NCI-H1930 (cell line): ENCODE measurements at places on chromosomes 7 and 10.

GRCh38 chr7:82851121-82851520 lies 311.6 kb downstream of the PCLO start:
- DNase-seq = no peak

DNA sequence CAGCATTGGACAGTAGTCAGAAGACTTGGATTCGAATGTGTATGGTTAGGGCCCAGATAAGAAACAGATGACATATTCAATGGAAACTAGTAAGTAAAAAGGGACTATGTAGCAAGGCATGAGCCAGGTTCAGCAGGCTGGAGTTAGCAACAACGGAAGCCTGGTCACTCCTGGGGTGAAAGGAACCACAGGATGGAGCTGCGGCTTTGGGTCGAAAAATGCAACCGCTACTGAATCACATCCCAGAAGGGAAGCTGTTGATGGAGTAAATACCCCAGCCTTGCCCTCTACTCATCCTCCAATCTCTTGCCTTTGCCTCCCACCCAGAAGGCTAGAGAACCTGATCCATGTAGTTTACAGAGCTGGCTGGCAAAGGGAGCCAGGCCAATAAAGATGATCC lies 37.5 kb upstream of the EGR2 start:
- no peak for DNase-seq

GRCh38 chr10:969473-970150 lies 18.6 kb upstream of the GTPBP4 start:
- no peak for DNase-seq

GRCh38 chr7:143046426-143046851 lies 5.7 kb upstream of the OR6V1 start:
- no peak for DNase-seq

- no peak for DNase-seq
These were observed 27.6 kb downstream of the ABCC2 start for GRCh38 chr10:99809931-99810615.

GRCh38 chr10:24340883-24341282 lies 131.9 kb downstream of the KIAA1217 start:
- no peak for DNase-seq

DNA sequence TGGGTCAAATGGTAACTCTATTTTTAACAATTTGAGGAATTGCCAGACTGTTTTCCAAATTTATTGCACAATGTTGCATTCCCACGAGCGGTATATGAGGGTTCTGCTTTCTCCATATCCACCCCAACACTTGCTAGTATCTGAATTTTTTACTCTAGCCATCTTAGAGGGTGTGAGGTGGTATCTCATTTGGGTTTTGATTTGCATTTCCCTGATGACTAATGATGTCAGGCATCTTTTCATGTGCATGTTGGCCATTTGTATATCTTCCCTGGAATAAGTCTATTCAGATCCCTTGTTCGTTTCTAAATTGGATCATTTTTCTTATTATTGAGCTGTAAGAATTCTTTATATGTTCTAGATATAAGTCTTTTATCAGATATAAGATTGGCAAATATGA lies 97.7 kb downstream of the TPK1 start:
- no peak for DNase-seq

GRCh38 chr7:36878288-36878687 lies 154.0 kb upstream of the AOAH start:
- no peak for DNase-seq

GRCh38 chr10:12790270-12790669 lies 211.2 kb downstream of the CCDC3 start:
- no peak for DNase-seq

- DNase-seq = no peak
These were observed 377.6 kb downstream of the PHTF2 start for GRCh38 chr7:78176171-78176570.

- DNase-seq = no peak
These were observed 53.7 kb upstream of the MTPN start for GRCh38 chr7:136030867-136031318.

GRCh38 chr10:77197544-77197943 lies 440.1 kb downstream of the KCNMA1 start:
- DNase-seq = no peak

GRCh38 chr7:90713628-90714027 lies 117.5 kb downstream of the CDK14 start:
- no peak for DNase-seq

DNA sequence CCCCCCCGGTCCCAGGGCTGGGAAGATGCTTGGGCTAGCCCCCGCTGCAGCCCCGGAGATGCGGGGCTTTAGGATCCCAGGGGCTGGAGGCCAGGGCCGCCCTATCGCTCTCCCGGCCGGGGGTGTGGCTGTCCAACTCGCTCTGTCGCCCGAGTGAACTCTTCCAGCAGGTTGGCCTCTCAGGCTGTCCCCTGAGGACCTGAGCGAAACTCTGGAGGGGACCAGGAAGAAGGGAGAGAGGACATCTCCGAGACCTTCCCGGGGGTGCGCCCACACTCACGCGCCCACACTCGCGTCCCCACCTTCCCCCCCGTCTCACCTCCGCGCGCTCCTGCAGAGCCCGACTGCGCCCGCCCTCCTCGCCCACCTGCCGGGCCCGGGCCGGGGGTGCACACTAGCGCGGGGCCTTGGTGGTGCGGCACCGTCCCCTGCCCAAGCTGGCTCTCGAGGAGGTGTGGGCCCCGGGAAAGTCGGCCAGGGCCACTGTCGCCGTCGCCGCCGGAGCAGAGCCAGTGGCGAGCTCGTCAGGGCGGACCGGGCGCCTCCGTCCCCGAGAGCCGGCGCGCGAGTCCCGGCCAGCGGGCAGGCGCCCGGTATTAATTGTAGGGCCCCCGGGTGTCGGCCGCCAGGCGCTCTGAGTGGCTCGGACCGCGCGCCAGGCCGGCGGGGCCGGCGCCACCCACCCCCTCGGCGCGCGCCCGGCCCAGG lies 101.7 kb upstream of the SVIL start:
- no peak for DNase-seq

DNA sequence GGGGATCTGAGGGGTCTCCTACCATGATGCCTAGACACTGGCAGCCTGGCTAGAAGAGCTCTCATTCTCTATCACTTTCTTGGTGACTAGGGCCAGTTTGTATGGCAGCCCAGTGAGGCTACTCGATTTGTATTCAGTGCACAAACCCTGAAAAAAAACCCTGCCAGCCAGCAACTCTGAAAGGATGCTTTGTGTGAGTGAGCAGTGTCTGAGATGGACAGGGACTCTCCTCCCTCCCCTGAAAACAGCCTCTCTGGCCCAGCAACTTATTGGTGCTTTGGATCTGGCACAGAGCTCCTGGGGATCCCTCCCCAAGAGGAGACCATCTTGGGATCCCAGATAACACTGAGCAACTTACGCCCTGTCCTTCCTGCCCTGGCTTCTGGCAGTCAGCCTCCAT lies 10.8 kb upstream of the LRRC4 start:
- DNase-seq = no peak

DNA sequence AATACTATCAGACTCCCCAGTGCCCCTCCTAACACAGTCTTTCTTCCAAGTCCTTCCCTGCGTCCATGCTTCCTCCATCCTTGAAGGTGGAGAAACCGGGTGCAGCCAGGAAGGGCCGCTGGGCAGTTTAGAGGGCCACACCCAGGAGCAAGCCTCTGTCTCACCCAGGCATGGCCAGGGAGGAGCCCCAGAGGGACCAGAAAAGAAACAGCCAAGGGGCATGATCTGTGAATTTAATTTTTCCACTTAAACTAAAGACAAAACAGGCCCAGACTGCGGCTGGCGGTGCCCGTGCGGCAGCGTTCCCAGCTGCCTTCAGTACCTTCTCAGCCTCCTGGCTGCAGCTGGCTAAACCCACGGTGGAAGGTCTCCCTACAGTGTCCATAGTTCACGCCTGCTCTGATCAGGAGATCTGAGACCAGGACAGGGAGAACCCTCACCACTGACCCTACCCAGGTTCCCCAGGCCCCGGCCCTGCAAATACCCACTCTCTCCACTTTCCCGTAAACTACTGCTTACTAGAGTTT lies 12.9 kb downstream of the UNCX start:
- DNase-seq = no peak

- DNase-seq = no peak
These were observed 258.9 kb downstream of the KCNMA1 start for GRCh38 chr10:77378366-77379349.

- no peak for DNase-seq
These were observed 25.2 kb downstream of the TMEM120A start for GRCh38 chr7:75969182-75969581.

GRCh38 chr10:129029851-129030602 lies 437.0 kb upstream of the MGMT start:
- DNase-seq = no peak

DNA sequence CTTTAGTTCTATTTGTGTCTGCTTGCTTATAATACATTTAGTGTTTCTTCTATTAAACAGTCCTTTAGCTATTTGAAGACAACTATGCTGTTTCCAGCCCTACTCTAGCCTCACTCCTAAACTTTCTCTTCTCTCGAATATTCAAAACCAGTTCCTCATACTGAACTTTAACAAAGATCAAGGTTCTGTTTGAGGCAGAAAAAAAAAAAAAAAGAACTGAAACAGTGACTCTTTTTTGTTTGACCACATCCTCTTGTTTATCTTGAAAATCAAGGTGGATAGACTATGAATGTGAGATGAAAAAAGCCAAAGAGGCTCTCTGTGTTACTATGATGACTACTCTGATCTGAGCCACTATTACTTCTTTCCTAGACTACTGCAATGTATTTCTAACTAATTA lies 154.3 kb downstream of the ZNF365 start:
- no peak for DNase-seq

- DNase-seq = no peak
These were observed 169.0 kb downstream of the SRPK2 start for GRCh38 chr7:105219771-105220160.

GRCh38 chr10:47195274-47195885 lies 104.6 kb upstream of the GDF10 start:
- no peak for DNase-seq

- DNase-seq = no peak
These were observed 14.1 kb upstream of the DLD start for GRCh38 chr7:107876916-107877315.

DNA sequence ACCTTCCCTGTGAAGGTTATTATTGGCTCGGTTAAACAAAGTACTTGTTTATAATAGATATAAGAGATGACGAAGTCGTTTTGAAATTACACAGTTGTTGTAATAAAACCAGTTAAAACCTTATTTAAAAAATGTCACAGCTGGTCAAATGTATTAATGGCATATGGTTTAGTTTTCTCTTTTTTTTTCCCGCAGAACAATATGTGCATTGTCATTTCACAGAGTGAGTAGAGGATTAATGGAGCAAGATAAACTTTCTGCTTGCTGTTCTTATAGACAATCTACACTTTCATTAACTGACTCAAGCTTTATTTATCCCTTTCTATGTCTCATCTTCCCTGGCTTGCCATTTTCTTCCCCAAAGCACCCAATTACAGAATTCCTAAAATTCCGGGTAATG lies 404.3 kb upstream of the NPVF start:
- no peak for DNase-seq

GRCh38 chr10:101932183-101932582 lies 88.6 kb upstream of the KCNIP2 start:
- DNase-seq = no peak

- no peak for DNase-seq
These were observed 303.6 kb downstream of the DGKB start for GRCh38 chr7:14598978-14599377.

DNA sequence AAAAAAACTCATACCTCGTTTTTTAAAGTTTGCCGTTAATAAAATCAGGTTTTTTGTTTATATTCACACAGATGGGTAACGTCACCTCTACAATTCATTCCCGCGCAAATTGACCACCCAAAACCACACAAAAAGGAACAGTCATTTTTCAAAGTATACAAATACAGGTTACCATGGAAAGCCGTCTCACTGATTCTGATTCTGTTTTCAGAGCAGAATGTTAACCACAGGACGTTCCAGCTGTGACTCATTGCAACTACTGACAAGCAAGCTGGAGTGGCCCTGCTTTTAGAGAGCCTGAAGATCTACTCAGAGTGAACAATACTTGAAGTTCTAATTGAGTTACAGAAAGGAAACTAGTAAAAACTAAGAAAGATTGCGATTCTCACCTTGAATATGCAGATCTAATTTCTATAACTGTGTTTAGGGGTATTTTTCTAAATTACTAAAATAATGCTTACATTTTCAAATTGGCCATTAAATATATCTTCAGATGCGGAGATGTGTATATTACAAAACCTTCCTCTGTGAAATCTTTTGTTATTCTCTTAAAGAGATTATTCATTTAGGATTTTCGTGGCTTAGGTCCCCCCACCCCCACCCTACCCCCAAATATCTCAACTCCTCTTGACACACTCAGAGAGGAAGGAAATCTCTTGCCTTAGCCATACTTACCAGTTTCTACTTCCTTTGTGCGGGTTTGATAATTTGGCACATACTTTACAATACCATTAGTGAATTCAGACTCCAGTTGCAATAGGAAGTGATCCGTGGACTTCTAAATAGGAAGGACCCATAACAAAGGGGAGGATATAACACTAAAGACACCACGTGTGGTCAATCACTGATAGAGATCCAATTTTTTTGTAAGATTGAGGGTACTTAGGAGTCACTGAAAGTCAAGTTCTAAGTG lies 106.0 kb downstream of the CUBN start:
- no peak for DNase-seq

- no peak for DNase-seq
These were observed 28.7 kb upstream of the TNS3 start for GRCh38 chr7:47610506-47611044.

DNA sequence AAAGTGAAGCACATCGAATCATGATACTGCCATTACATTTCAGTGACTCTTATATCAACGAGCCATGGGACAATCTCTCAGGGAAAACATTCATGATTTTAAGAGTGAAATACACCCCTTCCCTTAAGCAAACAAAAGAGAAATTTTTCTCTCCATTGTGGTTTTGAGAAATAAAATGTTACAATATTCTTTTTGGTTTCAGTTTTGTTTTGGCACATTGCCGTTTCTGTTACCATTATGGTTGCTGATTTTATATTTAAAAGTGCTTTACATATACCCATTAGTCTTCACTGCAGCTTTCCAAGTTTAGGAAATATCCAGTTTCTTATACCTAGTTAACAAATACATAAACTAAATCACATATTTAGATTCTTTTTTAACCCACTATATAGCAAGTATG lies 126.8 kb upstream of the SEM1 start:
- DNase-seq = no peak
